Astrocyte (in vitro differentiated cells and primary cell): ENCODE measurements at places on chromosomes 7 and 10.

DNA sequence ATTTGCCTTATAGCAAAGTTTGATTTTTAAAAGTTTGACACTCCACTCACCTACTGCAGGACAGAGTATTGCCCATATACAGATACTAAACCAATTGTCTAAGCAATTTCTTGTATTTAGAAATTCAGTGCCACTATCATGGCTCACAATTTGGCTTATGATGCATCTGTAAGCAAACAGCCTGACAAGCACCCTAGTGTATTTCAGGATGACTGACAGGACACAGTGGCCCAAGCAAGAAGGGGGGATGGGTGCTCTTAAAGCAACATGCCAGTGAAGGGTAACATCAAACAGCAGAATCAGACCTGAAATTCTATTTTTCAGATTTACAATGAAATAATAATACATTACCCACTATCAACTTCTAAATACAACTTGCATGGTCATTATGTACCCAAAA is 30.5 kb downstream of the CTNNA3 start:
- H3K27me3 ChIP-seq: no peaks in the 10 kb centered on the region
- no peaks in the 10 kb centered on the region for H3K36me3 ChIP-seq
- DNase-seq: no peak
- H3K4me3 ChIP-seq: no peak overlapping the region
- no peak overlapping the region for H3K27ac ChIP-seq

GRCh38 chr7:7773334-7774309 is 55.2 kb upstream of the RPA3 start:
- H3K27me3 ChIP-seq: no peaks in the 10 kb centered on the region
- H3K36me3 ChIP-seq: no peaks in the 10 kb centered on the region
- peaks cover 11% of the 10 kb centered on the region for H3K4me1 ChIP-seq

- no peaks in the 10 kb centered on the region for H3K27me3 ChIP-seq
- no peaks in the 10 kb centered on the region for H3K36me3 ChIP-seq
- H3K27ac ChIP-seq: no peak overlapping the region
- no peak for DNase-seq
- H3K4me3 ChIP-seq: no peak overlapping the region
Observed at GRCh38 chr10:36676321-36676720, 449.1 kb upstream of the ANKRD30A start.

- no peak overlapping the region for H3K4me3 ChIP-seq
- H3K27ac ChIP-seq: peak overlapping the region; percentile 71
- H3K4me1 ChIP-seq: peaks cover 38% of the 10 kb centered on the region
Observed at GRCh38 chr7:40306596-40306995, 171.8 kb downstream of the SUGCT start.

DNA sequence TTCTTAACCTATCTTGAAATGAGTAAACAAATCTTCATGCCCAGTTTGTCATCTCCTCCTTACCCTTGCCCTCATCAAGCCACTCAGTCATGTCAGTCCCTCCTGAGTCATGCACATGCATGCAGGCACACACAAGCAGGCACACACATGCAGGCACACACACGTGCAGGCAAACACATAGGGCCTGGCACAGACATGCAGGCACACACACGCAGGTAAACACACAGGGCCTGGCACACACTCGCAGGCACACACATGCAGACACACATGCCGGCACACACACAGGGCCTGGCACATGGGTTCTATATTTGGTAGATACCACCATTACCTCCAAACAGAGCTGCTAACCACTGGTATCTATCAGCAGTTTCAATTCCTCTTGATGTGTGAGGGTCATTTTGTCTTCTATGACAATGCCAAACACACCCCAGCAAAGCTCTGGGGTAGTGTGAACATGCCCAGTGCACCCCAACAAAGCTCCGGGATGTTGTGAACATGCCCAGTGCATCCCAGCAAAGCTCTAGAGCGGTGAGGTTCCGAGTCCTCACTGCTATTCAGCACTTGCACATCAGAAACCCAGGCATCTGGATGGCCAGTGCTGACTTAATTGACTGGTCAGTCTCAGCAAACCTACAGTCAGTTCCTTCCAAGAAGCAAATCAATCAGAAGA is 563.8 kb downstream of the PTPRN2 start:
- no peaks in the 10 kb centered on the region for H3K4me1 ChIP-seq
- no peak overlapping the region for H3K4me3 ChIP-seq
- H3K27ac ChIP-seq: no peak overlapping the region
- DNase-seq: no peak
- H3K27me3 ChIP-seq: no peaks in the 10 kb centered on the region
